Upper lobe of left lung (tissue), 6 donors: ENCODE measurements at places on chromosomes 13 and 19. TPM values are rescaled to one million over a fixed set of nuclear protein-coding genes. Genes with fewer than 3 reads are reported as not detected.

- H3K4me1 ChIP-seq, result peaks cover 12% of the 10 kb centered on the region
- peaks cover 13% of the 10 kb centered on the region for H3K36me3 ChIP-seq
- no peaks in the 10 kb centered on the region for H3K27me3 ChIP-seq
- no peak overlapping the region for H3K27ac ChIP-seq
Measured at GRCh38 chr19:47486900-47487299, 2.9 kb upstream of the KPTN start.

Gene CCDC70
- total RNA-seq, result not detected

- DNase-seq, result no peak
- peaks cover 23% of the 10 kb centered on the region for H3K4me1 ChIP-seq
- H3K36me3 ChIP-seq, result peaks cover 36% of the 10 kb centered on the region
- H3K27me3 ChIP-seq, result no peaks in the 10 kb centered on the region
- peak within 1 kb of the TSS; percentile 37 for H3K27ac ChIP-seq
Measured at GRCh38 chr19:49017041-49017665, at the start of gene LHB. Gene LHB, minus strand, starts transcription at chr19:49017091. Its CDS starts 10 bp downstream, at chr19:49017081.

DNA sequence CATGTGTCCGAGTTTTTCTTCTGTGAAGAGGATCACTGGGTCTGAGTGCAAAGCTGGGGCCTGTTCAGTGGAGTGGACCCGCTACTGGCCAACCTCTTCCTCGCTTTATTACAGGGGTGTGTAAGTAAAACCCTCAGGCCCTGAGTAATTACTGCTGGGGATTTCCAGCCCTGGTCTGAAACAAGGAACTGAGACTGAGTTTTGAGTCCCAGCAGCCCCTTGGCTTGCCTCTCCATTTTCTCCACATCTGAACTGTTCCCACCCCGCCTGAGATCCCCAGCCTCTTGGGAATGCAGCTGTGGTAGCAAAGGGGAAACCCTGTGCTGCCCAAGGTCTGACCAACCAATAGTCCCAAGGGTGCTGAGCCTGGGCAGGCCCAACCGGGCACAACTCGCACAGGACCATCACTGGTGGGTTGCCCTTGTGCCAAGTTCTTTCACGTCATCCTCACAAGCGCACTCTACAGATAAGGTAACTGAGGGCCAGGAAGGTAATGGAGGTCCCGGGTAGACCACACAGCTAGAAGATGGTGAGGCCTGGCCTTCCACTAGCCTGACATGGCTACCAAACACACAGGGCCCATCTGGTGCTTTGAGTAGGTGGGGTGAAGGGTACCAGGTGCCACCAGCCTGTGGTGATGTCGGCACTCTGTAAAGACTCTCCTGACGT is 13.7 kb upstream of the SLC35E1 start:
- no peak for DNase-seq
- peak overlapping the region; percentile 72 for H3K27ac ChIP-seq
- H3K4me1 ChIP-seq, result peaks cover 74% of the 10 kb centered on the region

Gene SPTBN4
- 8.4 TPM for total RNA-seq

DNA sequence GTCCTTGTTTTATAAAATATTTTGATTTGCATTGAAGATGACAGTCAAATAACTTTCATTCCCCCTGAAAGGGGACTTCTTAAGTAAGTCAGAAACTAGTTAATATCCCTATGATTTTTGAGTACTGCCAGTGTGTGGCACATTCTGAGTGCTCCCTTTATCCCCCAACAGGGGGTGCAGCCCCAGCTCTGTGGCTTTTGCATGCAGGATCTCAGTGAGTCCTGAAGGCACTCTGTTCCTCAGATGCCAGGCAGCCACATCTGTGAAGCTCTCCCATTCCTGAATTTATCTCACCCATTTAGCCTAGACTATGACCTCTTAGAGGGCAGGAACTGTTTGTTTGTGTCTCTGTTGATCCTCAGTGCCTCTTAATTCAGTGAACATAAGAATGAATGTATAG is 123.1 kb downstream of the CDK8 start:
- H3K27me3 ChIP-seq, result no peaks in the 10 kb centered on the region
- no peaks in the 10 kb centered on the region for H3K36me3 ChIP-seq
- H3K4me3 ChIP-seq, result no peak overlapping the region
- no peaks in the 10 kb centered on the region for H3K4me1 ChIP-seq
- no peak overlapping the region for H3K27ac ChIP-seq
- no peak for DNase-seq

- H3K4me1 ChIP-seq, result no peaks in the 10 kb centered on the region
- H3K4me3 ChIP-seq, result no peak overlapping the region
- no peak overlapping the region for H3K27ac ChIP-seq
Measured at GRCh38 chr13:25415241-25415640, 43.5 kb downstream of the ATP8A2 start.

GRCh38 chr19:33493401-33494275 is 28.0 kb downstream of the PEPD start:
- H3K4me3 ChIP-seq, result no peak overlapping the region
- no peaks in the 10 kb centered on the region for H3K4me1 ChIP-seq
- no peak for DNase-seq
- H3K27ac ChIP-seq, result no peak overlapping the region
- no peaks in the 10 kb centered on the region for H3K36me3 ChIP-seq
- H3K27me3 ChIP-seq, result no peaks in the 10 kb centered on the region
